ENCODE measurements at places on chromosomes 7 and 10. TPM values are rescaled to one million over a fixed set of nuclear protein-coding genes. Genes with fewer than 3 reads are reported as not detected.
A peak's percentile ranks its signal among the peaks of the same experiment; 100 is the strongest.

DNA sequence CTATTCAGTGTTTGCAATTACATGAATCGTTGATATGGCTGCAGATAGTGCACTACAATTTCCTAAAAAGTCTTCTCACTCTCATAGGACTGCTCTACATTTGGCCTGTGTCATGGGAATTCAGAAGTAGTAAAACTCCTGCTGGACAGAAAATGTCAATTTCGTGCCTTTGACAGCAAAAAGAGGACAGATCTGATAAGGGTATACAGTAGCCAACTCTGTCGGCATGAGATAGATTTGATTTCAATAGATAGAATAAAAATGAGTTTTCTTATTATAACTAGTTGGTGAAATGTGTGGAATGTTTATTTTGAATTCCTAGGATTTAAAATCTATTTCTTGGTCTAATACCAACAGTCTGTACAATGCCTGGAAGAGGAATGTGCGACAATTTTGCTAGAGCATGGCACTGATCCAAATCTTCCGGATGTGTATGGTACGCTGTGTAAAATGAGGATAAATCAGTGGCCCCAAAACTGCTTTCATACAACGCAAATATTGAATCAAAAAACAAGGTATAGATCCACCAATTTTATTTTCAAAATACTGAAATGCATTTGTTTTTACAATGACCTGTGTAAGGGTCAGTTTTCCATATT is 133.5 kb upstream of the CDK13 start:
- H3K36me3 ChIP-seq: no peaks in the 10 kb centered on the region
- no peak overlapping the region for H3K27ac ChIP-seq
- no peak for DNase-seq
- H3K27me3 ChIP-seq: peaks cover 6% of the 10 kb centered on the region

- DNase-seq: no peak
- no peak overlapping the region for H3K27ac ChIP-seq
- no peaks in the 10 kb centered on the region for H3K4me1 ChIP-seq
- H3K36me3 ChIP-seq: no peaks in the 10 kb centered on the region
- H3K27me3 ChIP-seq: no peaks in the 10 kb centered on the region
These were observed 159.4 kb upstream of the CDK1 start for GRCh38 chr10:60618861-60619260.

GRCh38 chr7:111982133-111982532 is 224.1 kb downstream of the DOCK4 start:
- H3K4me3 ChIP-seq: no peak overlapping the region
- no peaks in the 10 kb centered on the region for H3K36me3 ChIP-seq
- H3K27me3 ChIP-seq: no peaks in the 10 kb centered on the region

DNA sequence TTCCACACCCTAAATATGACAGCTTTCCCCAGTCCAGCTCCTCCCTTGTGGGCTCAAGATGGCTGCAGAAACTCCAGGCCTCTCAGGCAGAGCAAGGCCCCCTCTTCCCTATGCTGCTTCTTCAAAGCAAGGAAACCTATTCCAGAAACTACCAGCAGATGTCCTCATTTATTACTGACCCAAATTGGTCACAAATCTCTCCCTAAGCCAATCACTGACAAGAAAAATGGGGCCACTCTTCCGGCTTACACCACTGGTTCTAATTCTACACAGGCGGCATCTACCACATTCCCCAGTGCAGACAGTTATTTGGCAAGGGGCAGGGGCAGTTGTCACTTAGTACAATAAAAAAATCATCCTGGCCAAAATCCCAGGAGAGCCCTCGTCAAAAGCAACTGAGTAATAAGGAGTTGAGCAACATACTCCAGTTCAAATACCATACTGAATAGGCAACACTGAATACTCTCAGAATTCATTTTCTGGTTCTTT is 150.4 kb downstream of the SFMBT2 start:
- peak; percentile 19 for DNase-seq
- H3K27ac ChIP-seq: no peak overlapping the region

DNA sequence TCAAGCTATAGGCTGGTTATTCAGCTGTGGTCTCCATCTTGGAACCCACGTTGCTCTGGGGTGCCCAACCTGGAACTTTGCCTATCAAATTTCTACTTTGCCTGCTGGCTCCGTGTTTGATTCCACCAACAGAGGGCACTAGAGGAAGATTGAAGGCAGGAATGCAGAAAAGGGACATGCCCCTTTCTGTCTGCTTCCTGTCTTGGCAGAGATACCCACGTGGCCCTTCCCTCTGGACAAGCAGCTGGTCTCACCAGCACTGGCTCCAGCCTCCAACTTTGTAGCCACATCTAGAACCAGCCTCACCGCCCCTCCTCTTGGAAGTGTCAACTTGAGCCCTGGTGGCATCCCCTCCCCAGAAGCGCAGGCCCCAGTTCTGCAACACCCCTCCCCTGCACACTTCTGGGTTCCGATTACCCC is 52.1 kb upstream of the ZNF438 start:
- no peak overlapping the region for H3K27ac ChIP-seq
- H3K27me3 ChIP-seq: no peaks in the 10 kb centered on the region
- peaks cover 4% of the 10 kb centered on the region for H3K4me1 ChIP-seq
- no peak overlapping the region for H3K4me3 ChIP-seq

GRCh38 chr7:97851683-97852082 is 20.5 kb downstream of the ASNS start:
- no peaks in the 10 kb centered on the region for H3K4me1 ChIP-seq
- H3K4me3 ChIP-seq: no peak overlapping the region
- no peak overlapping the region for H3K27ac ChIP-seq
- no peak for DNase-seq
- no peaks in the 10 kb centered on the region for H3K36me3 ChIP-seq

DNA sequence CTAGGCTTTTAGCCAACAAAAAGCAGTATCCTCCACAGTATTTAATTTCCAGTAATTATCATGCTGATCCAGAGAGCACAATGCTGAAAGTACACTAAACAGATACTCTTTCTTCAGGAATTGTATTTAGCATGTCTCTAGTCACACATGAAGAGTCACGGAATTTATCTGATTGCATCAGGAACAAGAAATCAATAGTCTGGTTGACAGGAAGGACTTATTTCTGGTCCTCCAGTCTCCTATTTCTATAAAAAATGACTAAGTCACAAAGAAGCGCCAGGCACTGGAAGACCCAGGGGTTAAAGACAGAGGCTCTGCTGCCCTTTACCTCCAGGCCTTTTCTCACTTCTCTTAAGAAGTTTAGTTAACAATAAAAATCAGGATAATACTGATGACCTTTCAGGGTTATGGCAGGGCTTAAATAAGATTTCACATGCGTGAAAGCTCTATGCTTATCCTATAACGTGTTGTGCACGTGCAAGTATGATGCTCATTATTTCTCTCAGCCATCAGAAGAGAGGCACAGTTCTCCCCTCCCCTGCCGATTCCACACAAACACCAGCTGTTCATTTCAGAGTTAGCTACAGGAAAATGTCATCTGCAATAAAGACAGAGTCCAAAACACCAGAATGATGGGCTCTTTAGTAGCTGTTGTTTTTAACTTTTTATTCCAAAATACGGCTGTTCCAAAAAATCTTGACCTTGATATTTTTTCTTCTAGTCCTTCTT is 36.9 kb downstream of the SLC26A4 start:
- H3K36me3 ChIP-seq: no peaks in the 10 kb centered on the region
- H3K27me3 ChIP-seq: no peaks in the 10 kb centered on the region
- DNase-seq: no peak
- no peak overlapping the region for H3K4me3 ChIP-seq
- no peak overlapping the region for H3K27ac ChIP-seq

DNA sequence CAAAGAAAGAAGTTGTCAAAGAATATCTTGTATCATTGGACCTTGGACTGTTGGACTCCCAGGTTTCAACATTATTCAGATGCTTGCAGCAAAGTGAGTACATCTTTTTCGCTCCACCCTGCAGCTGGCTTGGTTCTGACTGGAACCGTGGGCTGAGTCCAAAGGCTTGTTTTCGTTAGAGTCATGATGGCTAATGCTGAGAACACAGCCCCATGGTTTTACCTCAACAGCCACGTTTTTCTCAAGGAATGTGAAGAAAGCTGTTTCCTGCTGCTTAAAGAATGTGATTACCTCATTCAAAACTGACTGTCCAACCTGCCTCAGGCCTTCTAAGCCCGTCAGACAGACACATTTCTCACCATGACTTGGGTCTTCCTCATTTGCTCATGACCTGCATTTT is 69.5 kb downstream of the STEAP1B start:
- H3K4me3 ChIP-seq: no peak overlapping the region
- peaks cover 17% of the 10 kb centered on the region for H3K4me1 ChIP-seq
- H3K27me3 ChIP-seq: no peaks in the 10 kb centered on the region

- DNase-seq: no peak
- peaks cover 12% of the 10 kb centered on the region for H3K4me1 ChIP-seq
- no peak overlapping the region for H3K27ac ChIP-seq
- H3K4me3 ChIP-seq: no peak overlapping the region
- no peaks in the 10 kb centered on the region for H3K27me3 ChIP-seq
These were observed 239.6 kb downstream of the MAD1L1 start for GRCh38 chr7:1993031-1993695.

- no peaks in the 10 kb centered on the region for H3K27me3 ChIP-seq
- no peak overlapping the region for H3K4me3 ChIP-seq
- no peak for DNase-seq
These were observed 99.0 kb downstream of the DYNC2I1 start for GRCh38 chr7:158955146-158955870.

- no peaks in the 10 kb centered on the region for H3K4me1 ChIP-seq
- no peaks in the 10 kb centered on the region for H3K27me3 ChIP-seq
- no peak overlapping the region for H3K27ac ChIP-seq
- H3K36me3 ChIP-seq: no peaks in the 10 kb centered on the region
- no peak overlapping the region for H3K4me3 ChIP-seq
These were observed 1.9 kb upstream of the LRRC18 start for GRCh38 chr10:48941427-48942075.

GRCh38 chr10:80075781-80076180 is 2.7 kb upstream of the TMEM254 start:
- no peak overlapping the region for H3K4me3 ChIP-seq
- DNase-seq: no peak
- no peaks in the 10 kb centered on the region for H3K27me3 ChIP-seq

Gene PCLO
- 5.7 TPM for total RNA-seq

Gene ADARB2
- total RNA-seq: 0.10 TPM

Gene ZNF239
- not detected for total RNA-seq

Gene GCK
- total RNA-seq: not detected
